Left ventricle myocardium superior (tissue), 1 donor: ENCODE measurements at places on chromosomes 16 and 17. TPM values are rescaled to one million over a fixed set of nuclear protein-coding genes. Genes with fewer than 3 reads are reported as not detected.

Gene WFDC1
- 2.0 TPM for total RNA-seq

- DNase-seq, result no peak
Measured at GRCh38 chr16:53159781-53160436, 105.1 kb downstream of the CHD9 start.

GRCh38 chr16:75868636-75869632 is 142.6 kb upstream of the CPHXL start:
- DNase-seq, result no peak

DNA sequence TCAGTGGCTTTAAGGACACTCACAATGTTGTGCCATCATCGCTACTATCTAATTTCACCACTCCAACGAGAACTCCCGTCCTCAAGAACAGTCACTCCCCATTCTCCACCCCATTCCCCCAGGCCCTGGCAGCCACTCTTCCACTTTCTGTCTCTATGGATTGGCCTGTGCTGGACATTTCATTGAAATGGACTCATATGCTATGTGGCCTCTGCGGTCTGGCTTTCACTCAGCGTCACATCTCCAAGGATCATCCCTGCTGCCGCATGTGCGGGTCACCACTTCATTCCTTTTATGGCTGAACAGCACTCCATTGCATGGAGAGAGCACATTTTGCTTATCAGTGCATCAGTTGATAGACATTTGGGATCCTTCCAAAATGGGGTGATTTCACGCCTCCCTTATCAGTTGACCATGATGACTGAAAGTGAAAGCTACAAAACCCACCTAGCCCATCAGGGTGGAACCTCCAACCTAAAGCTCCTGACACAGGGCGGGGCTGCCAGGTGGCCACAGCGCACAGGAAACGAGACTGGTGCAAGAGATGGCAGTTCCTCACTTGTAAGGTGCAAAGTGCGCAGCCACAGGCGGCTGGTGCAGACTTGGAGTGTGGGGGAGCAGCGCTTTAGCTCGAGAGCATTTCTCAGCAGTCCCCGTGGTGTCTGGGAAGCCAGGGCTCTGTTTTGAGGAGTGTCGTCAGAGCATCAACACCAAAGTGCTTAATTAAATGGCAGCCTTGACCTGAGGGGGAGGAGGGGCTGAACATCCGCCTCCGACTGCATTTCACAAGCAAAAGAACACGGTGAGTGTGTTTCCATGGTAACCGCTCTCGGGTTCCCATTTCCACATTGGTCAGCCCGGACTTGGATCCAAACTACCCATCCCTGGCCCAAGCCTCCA is 23.8 kb downstream of the COTL1 start:
- DNase-seq, result peak; percentile 45

DNA sequence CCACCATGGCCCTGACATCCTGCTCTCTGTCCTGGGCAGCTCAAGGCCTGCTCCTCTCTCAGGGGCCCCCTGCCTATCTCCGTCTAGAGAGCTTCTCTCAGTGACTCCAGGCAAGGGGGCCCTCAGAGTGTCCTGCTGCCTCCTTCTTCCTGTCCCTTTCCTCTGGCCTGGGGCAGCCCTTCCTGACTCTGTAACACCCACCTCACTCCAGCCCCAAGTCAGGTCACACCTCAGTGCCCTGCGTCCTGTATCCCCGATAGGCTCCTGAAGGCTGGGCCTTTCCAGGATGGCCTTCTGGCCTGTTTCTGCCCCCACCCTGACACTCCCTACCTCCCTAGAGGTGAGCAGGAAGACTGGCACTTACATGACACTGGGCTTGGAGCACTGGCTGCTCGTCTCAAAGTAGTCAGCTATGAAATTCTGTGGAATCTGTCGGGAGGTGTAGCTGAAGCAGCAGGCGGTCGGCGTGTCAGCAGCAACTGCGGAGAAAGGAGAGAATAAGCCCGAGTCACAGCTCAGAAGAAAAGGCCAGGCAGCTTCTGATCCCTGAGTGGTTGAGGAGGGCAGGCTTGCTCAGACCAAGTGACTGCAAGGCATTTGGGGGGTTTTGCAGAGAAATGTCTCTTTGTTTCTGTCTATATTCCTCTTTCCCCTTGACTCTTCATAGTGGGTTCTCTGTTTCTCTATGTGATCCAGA is 976 bp downstream of the CCL3L1 start:
- no peak for DNase-seq

Gene TBC1D3G
- not detected for total RNA-seq

GRCh38 chr16:50086176-50086575 is 20.4 kb downstream of the HEATR3 start:
- no peak for DNase-seq

GRCh38 chr17:743139-743538 is 8.9 kb downstream of the GEMIN4 start:
- DNase-seq, result no peak

GRCh38 chr17:41360296-41360995 is 9.2 kb downstream of the KRT33B start:
- DNase-seq, result no peak

GRCh38 chr16:50986453-50986852 is 164.6 kb downstream of the SALL1 start:
- no peak for DNase-seq

Gene VPS35
- total RNA-seq, result 89.2 TPM

- DNase-seq, result no peak
Measured at GRCh38 chr17:68013385-68013784, 17.1 kb upstream of the C17orf58 start.

GRCh38 chr17:57931488-57932137 is 23.6 kb downstream of the CUEDC1 start:
- DNase-seq, result peak; percentile 10

GRCh38 chr16:31010585-31011325 is at the start of gene STX1B:
Gene STX1B, minus strand, starts transcription at chr16:31010638. Its CDS starts 242 bp downstream, at chr16:31010396.
- DNase-seq, result no peak

DNA sequence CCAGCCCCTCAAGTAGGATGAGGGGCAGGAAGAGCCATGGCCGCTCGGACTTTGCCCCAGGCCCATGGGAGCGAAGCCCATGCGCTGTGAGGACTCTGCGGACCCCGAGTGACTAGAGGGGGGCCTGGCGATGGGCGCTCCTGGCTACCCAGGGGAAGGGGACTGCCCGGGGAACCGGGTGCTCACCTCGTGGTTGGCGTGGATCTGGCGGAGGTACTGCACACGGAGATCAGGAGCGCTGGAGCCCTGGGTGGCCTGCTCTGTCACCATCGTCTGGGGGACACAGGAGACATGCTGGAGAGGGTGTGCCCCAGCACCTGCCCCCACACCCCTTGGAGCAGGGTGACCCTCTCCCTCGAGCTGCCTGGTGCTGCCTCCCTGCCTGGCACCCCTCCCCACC is 11.0 kb downstream of the FAAP100 start:
- DNase-seq, result no peak

GRCh38 chr17:55216888-55217287 is 47.9 kb upstream of the HLF start:
- no peak for DNase-seq

DNA sequence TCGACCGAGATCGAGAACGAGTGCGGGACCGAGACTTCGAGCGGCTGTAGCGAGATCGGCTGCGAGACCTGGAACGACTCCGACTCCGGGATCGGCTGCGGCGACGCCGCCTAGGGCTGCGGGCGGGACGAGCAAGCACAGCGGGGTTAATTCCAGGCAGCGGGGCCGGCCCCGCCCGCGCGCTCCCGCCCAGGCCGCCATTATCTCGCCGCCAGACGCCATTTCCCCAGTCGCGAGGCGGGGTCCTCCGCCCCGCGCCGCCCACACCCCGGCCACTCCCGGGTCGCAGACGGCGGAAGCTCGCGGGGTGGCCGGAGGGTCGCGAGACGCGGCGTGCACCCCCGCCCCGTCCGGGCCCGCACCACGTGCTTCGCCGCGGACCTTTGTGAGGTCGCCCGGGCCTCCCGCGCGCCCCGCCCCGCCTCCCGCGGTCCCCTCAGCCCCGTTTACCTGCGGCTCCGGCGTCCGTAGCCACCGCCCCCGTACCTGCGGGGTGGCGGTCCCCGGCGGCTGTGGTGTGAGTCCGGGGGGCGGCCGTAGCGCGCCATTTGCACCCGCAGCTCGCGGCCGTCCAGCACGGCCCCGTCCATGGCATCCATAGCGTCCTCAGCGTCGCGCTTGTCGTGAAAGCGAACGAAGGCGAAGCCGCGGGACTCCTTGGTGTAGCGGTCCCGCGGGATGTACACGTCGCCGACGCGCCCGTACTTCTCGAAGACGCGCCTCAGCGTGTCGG is 616 bp downstream of the SRSF2 start:
- peak; percentile 89 for DNase-seq

DNA sequence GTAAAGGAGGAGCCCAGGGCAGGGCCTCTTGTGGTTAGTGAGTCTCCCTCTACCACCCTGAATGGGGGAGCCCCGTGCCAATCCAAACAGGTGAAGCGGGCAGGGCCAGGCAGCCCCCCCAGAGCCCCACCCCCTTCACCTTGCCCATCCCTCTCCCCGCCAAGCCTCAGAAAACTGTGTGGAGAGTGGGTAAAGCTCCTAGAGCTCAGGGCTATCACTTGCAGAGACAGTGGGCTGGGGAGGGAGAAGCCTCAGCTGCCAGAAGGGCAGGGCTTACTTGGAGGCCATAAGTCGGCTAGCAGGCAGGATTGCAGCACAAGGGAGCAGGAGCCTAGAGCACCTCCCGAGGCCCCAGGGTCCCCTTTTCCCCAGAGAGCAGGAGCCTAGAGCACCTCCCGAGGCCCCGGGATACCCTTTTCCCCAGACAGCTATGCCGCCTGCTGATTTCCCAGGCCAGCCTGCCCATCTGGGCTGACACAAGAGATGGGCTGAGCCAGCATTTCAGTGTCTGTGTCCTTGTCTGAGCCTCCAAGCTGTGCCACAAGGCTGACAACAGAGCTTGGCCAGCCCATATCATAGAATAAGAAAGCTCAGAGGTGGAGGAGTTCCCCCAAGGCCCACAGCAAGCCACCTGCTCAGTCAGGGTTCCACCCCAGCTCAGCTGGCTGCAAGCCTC is 6.7 kb upstream of the KRT14 start:
- no peak for DNase-seq

- no peak for DNase-seq
Measured at GRCh38 chr17:78524870-78525510, 52.2 kb downstream of the DNAH17 start.

GRCh38 chr17:27566671-27567562 is 64.1 kb upstream of the LGALS9 start:
- no peak for DNase-seq

Gene ZG16
- total RNA-seq, result not detected

DNA sequence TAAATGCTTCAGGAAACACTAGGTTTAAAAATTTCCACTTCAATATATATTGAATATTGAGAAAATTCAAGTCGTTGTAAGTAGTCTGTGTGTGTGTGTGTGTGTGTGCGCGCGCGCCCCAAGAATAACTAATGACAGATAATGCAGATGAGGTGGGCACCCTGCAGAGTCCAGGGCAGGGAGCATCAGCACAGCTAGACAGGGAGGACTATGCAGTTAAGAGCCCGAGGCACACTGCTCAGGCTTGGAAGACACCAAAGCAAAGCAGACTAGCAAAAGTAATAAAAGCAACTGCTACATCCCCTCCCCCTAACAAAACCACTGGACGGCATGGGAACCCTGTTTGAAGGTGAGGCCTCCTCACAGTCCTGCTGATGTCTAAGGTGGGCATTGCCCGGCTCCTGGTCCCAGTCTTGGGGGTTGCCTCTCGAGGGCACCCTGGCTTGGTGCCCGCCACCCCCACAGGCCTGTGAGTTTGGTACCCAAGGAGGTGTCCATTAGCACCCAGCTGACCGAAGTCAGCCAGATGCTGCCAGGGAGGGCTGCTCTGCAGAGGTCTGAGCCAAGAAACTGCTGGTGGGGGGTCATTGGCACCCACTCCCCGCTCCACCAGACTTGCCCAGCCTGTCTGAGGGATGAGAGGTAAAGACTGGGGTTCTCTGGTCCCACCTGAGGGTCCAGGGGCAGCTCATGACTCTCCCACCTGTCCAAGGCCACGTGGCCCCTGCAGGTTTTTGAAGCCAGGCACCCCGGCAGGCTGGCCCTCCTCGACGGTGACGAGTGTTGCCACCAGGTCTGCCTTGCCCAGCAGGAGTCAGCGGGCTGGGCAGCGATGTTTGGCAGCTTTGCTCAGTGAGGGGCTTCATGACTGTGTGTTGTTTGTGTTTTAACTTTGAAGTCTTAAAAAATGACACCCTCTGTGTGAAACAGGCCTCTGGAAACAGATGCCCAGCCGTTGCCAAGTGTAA is 18.7 kb downstream of the LRRC75A start:
- no peak for DNase-seq

- DNase-seq, result peak; percentile 92
Measured at GRCh38 chr16:14501331-14502255, 128.5 kb downstream of the PARN start.

DNA sequence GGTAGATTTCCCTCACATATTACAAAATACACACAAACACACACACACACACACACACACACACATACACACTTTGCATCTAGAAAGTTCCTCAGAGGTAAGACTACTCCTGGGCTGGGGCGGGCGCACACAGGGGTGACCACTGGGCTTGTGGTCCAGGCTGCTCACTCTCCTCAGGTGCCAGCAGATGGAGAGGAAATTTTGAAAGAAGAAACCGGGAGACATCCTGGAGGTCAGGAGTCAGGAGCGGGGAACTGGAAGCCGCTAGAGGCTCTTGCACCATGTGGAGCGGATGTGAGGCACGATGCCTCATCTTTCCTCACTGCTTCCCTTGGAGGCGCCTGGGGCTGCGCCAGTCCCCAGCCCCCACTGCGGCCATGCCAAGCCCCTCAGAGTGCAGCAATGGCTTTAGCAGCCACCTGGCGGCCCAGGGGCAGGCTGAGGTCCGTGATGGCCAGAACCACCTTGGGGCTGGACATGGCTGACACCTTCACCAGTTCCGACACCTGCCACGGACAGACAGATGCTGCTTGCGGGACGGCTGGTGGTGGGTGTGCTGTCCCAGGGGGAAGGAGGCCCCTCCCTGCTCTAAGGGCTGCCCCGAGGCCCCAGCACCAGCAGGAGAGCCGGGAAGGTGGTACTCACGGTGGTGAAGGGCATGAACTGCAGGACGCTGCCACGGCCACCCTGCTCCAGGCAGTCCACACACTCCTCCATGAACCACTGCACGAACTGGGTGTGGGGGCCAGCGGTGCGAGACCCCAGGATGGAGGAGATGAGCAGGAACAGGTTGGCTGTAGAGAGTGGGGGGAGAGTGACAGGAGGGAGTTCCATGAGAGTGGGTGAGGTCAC is 4.1 kb downstream of the CSF3 start:
- peak; percentile 48 for DNase-seq

Gene DHRS7B
- total RNA-seq, result 18.6 TPM

DNA sequence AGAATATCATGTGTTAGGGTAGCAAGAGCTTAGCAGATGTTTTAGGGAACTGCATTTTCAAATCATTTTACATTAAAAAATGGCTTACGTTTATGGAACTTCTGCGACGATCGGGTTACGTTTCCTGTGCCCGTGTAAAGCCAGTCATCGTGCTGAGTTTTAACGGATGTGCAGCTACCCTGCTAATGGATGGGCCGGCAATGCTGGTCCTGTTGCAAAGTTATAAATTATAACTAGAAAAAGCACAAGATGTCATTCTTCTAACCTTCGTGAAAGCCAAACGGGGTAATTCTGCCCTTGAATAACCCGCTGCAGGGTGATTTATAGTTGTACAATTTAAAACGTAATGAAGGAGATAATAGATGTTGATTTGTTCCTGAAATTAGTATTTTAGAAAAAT is 339.2 kb downstream of the WWOX start:
- no peak for DNase-seq

Gene BAIAP3
- 5.2 TPM for total RNA-seq

GRCh38 chr17:49015924-49016774 is 19.0 kb downstream of the IGF2BP1 start:
- DNase-seq, result no peak

Gene TP53TG3
- total RNA-seq, result 0.77 TPM
